Bronchial epithelial cell (primary cell): ENCODE measurements at places on chromosomes 1 and 21. TPM values are rescaled to one million over a fixed set of nuclear protein-coding genes. Genes with fewer than 3 reads are reported as not detected.

Gene HPDL
- under 0.01 and 0.53 TPM in 2 replicates for total RNA-seq

- DNase-seq: no peak
Measured at GRCh38 chr1:81978945-81979344, 178.2 kb downstream of the ADGRL2 start.

GRCh38 chr1:59305188-59305587 is 8.3 kb downstream of the FGGY start:
- no peak for DNase-seq

- DNase-seq: peak; percentile 84
Measured at GRCh38 chr1:7948960-7949359, 8.3 kb upstream of the TNFRSF9 start.

Gene PDZK1
- total RNA-seq: under 0.01 and 0.26 TPM in 2 replicates

- DNase-seq: no peak
Measured at GRCh38 chr1:166087734-166088571, 78.8 kb downstream of the FAM78B start.

Gene CFAP74
- not detected in 2 replicates for total RNA-seq

DNA sequence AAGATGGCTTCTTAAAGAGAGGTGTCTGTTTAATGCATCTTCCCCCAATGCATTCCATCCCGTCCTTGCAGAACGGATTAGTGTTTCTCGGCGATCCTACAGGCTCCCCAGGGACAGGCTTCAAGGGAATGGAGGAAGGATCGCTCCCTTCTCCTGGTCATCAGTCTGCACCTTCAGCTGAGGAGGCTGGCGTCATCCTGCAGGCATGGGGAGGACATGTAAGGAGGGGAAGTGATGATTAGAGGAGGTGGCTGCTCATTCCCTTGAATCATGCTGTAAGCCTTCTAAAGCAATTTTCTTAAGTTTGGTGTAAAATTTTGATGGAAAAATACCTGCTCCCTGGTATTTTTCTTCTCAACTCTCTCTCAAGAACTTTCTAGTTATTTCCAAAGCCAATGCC is 603.6 kb downstream of the NPHP4 start:
- no peak for DNase-seq

DNA sequence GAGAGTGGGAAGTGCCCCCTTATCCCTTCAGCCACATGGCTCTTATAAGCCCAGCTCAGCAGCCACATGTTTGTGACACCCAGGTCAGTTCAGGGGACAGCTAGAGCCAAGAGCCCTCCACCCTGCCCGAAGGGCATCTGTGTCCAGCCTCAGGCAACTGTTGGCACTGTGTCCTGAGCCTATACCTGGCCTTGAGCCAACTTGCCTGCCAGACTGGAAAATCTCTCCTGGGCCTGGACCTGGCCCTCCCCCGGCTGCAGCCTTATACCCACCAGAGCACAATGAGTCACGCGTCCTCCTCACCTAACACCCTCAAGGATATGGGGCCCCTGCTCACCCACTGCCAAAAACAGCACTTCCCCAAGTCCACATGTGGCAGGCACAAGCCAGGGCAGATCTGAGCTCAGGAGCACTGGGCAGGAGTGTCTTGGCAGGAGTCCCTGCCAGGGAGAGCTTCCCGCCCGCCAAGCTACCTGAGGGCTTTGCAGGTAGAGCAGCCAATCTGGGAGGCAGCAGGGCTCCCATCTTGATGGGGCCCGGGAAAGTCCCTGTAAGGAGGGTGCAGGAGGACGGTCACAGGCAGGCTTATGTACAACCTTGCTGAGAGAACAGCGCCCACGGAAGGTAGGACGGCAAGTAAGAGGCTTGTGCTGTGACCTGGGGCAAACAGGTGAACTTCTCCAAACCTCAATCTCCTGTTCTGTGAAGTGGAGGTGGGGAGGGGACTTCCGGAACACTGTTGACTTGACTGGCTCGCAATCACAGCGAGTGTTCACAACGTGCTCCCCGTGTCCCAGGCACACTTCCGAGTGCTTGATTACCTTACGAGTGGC is 19.8 kb upstream of the HSPG2 start:
- peak; percentile 99 for DNase-seq

DNA sequence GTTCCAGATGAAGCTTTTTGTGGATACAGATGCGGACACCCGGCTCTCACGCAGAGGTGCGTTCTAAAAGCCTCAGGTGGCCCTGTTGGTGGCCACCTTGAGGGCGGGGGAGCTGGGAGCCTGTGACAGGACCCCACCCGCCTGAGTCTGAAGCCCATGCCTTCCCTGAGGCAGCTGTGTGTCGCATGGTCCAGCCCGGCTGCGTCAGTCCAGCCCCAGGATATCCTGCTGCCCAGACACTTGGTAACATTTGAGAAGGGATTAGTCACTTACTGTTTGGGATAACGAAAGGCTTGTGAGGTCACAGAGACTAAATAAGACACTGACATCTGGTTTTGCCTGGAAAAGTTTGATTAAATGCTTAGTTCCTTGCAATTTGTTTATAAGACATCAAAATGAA is 68.9 kb downstream of the UCK2 start:
- peak; percentile 83 for DNase-seq

GRCh38 chr1:183180634-183181056 is 5.4 kb upstream of the LAMC2 start:
- DNase-seq: peak; percentile 94

Gene SPRR1A
- total RNA-seq: 41.2 TPM in 1 of 2 replicates, not detected in the other

- DNase-seq: peak; percentile 28
Measured at GRCh38 chr1:204461331-204462228, 33.0 kb downstream of the PIK3C2B start.

Gene CORT
- total RNA-seq: 0.26 TPM in 2 replicates

- DNase-seq: peak; percentile 41
Measured at GRCh38 chr1:8412183-8412831, 94.4 kb downstream of the SLC45A1 start.

DNA sequence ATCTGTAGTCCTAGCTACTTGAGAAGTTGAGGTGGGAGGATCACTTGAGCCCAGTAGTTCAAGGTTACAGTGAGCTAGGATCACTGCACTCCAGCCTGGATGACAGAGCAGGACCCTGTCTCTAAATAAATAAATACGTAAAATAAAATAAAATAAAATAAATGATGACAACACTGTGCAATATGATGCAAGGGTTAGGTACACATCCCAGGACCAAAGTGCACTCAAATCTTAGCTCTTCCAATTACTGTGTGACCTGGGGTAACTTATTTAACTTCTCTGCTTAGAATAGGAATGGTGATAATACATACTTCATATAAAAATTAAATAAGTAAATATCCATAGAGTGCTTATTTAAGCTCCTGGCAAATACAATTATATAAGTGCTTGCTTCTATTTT is 53.5 kb downstream of the LPAR3 start:
- DNase-seq: no peak

DNA sequence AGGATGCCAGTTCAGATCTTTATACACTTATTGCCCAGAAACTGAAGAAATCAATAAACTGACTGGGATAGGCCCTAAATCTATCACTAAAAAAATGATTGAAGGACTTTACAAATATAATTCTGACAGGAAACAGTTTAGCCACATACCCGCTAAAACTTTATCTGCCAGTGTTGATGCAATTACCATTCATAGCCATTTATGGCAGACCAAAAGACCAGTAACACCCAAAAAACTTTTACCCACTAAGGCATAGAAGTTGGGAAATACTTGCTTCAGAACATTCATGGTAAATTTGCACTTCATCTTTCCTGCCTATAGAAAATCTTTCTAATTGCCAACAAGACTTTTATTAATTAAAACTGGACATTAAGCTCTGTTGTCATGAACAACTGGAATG is 15.0 kb upstream of the GPR25 start:
- DNase-seq: no peak

DNA sequence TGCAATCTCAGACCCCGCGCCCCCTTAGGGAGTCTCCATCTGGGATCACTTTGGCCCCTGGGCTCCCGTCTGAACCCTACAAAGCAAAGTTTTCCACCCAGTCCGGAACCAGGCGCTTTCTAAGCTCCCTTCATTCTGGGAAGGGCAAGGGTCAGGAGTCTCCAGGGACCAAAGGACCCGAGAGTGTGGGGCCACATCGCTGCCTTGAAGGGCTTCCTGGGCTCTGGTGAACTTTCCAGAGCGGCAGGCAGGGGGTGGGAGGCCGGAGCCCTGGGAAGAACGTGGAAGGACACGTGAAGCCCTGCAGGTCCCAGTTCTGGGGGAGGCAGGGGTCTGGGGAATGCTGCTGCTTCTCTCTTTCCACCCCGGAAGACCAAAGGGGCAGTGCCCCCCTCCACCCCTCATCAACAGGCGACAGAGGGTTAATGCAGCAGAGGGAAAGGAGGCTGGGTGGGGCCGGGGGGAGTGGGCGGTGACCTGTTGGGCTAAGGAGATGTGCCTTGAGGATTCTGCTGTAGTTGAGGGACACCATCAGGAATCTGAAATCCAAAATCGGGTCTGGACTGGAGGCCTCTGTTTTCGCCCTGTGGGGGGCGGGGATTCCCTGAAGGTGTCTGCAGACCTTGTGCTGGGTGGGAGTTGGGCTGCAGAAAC is 734 bp downstream of the CDK18 start:
- DNase-seq: peak; percentile 5

- DNase-seq: no peak
Measured at GRCh38 chr1:159208175-159208825, 3.6 kb downstream of the ACKR1 start.

DNA sequence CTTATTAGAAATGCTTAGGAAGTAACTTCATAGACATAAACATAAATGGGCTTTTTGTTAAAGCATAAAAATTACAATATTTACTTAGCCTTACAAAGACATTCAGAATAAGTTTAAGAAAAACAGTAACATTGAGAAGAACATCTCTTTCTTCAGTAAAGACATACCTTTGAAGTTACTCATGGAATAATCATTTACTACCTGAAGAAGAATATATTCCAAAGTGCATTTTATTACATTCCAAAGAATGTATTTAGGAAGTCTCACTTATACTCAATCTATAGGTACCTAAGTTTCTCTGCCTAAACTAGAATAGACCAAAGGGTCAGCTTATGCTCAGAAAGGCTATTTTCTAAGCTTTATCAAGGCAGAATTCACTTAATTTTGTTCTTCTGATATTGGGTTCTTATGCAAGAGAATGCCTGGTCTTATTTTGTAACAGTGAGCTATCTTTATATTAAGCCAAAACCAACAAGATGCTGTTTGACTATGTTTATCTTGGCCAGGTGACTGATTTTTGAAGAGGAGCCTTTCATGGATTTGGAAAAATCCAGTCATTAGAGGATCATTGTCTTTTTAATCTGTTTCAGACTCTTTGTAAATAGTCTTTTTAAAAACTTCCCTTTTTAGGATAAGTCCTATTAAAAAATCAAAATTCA is 110.1 kb downstream of the OLFML2B start:
- DNase-seq: no peak

Gene GNG5
- 8.4 and 14.5 TPM in 2 replicates for total RNA-seq

- DNase-seq: no peak
Measured at GRCh38 chr1:9787702-9788101, 36.1 kb downstream of the CLSTN1 start.

GRCh38 chr1:57229076-57229475 is 194.8 kb downstream of the DAB1 start:
- DNase-seq: no peak

Gene CATSPERE
- under 0.01 and 0.13 TPM in 2 replicates for total RNA-seq

Gene RSPO1
- not detected in 2 replicates for total RNA-seq

Gene SLC1A7
- total RNA-seq: not detected in 2 replicates

GRCh38 chr1:230200276-230200675 is 133.2 kb downstream of the GALNT2 start:
- DNase-seq: no peak

- peak; percentile 12 for DNase-seq
Measured at GRCh38 chr1:230205719-230206198, 138.7 kb downstream of the GALNT2 start.

DNA sequence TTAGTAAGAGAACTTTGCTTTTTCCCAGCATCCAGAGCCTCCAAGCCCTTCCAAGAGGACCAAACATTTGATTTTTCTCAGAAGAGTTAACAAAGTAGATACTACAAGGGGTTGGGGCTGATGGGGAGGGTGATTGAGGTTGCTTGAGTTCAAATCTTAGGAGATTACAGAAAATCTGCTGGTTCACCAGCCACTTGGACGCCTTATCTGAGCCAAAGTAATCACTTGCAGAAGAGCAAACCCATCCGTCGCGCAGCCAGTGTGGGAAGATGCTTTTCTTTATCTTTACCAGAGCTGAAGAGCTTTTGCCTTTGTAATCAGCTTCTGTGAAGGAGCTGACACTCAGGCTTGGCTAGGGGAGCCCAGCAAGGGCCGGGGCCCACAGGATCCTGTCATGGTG is 91.9 kb upstream of the CTTNBP2NL start:
- DNase-seq: no peak

DNA sequence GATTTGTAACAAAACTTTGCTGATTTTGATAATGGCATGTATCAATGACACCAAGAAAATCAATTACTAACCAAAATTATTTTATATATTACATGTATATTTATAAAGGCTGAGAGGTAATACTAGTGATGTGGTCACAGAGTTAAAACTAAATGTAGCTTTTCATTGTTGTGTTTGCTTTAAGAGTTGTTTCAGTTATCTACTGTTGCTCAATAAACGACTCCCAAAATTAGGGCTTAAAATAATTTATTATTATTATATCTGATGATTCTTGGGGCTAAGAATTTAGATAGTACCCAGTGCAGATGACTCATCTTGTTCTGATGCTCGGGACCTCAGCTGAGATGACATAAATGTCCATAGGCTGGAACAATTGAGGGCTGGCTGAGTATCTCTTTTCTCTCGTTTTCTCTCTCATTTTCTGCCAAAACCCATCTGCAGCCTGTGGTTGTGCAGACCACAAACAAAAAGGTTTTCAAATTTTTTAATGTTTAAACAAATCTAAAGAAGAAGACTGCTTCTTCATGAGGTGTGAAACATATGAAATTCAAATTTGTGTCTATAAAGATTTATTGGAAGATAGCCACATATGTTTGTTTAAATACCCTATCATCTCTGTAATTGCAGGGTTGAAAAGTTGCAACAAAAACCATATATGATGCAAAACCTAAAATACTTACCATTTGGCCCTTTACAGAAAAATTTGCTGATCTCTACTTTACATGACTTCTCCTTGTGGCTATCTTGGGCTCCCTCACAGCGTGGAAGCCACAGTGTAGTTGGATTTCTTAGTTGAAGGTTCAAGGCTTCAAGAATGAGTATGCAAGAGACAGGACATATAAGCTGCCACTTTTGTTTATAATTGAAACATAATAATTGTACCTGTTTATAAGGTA is 14.8 kb upstream of the PTPRC start:
- peak; percentile 3 for DNase-seq

Gene BCAR3
- 26.2 and 69.5 TPM in 2 replicates for total RNA-seq
